ENCODE measurements at places on chromosomes 4 and X. TPM values are rescaled to one million over a fixed set of nuclear protein-coding genes. Genes with fewer than 3 reads are reported as not detected.

The BGN gene
- total RNA-seq, result 2.4 TPM

The HAND2 gene
- total RNA-seq, result 8.4 TPM

The PAK3 gene
- total RNA-seq, result 1.4 TPM

The CTAG1B gene
- total RNA-seq, result not detected

The IGSF1 gene
- total RNA-seq, result not detected

The LRP2BP gene
- 0.26 TPM for total RNA-seq

The NR3C2 gene
- 2.4 TPM for total RNA-seq

The TRPC5OS gene
- total RNA-seq, result not detected

The ADH1C gene
- 6.1 TPM for total RNA-seq

The ABLIM2 gene
- total RNA-seq, result 0.09 TPM

The SCD5 gene
- 11.6 TPM for total RNA-seq

The CSAG3 gene
- total RNA-seq, result not detected

The PAGE3 gene
- total RNA-seq, result not detected

The TRIM60 gene
- total RNA-seq, result not detected

The FGB gene
- not detected for total RNA-seq

The CCDC149 gene
- 10.1 TPM for total RNA-seq

The ATP7A gene
- total RNA-seq, result 27.9 TPM

The SLC2A9 gene
- total RNA-seq, result 2.5 TPM

The UGT8 gene
- total RNA-seq, result not detected

The JADE1 gene
- 23.2 TPM for total RNA-seq

The ETDB gene
- not detected for total RNA-seq

The SOX3 gene
- not detected for total RNA-seq

The CPLX1 gene
- not detected for total RNA-seq

The PASD1 gene
- total RNA-seq, result not detected

The SLC10A4 gene
- not detected for total RNA-seq

The CFAP99 gene
- total RNA-seq, result not detected

The FAM184B gene
- total RNA-seq, result not detected

The G6PD gene
- 153 TPM for total RNA-seq

The PDE5A gene
- 314 TPM for total RNA-seq

The BEND4 gene
- not detected for total RNA-seq

The MAGEA2B gene
- total RNA-seq, result not detected

The IKBKG gene
- total RNA-seq, result 16.8 TPM

The RTL3 gene
- total RNA-seq, result not detected

The PABPC1L2A gene
- total RNA-seq, result not detected

The NHS gene
- total RNA-seq, result 2.0 TPM

The NWD2 gene
- under 0.01 TPM for total RNA-seq

The CENPI gene
- 4.7 TPM for total RNA-seq

The EVC2 gene
- total RNA-seq, result 15.9 TPM

The SPIN2A gene
- 2.4 TPM for total RNA-seq

The POU3F4 gene
- not detected for total RNA-seq

The SRPX gene
- 329 TPM for total RNA-seq

The PSAPL1 gene
- total RNA-seq, result not detected

The PLAC1 gene
- 0.26 TPM for total RNA-seq

The AMMECR1 gene
- total RNA-seq, result 6.4 TPM

The MGAT4D gene
- not detected for total RNA-seq

The SMIM31 gene
- total RNA-seq, result not detected

The FMR1NB gene
- total RNA-seq, result not detected

The XAGE2 gene
- total RNA-seq, result not detected

The FSTL5 gene
- not detected for total RNA-seq

The AR gene
- total RNA-seq, result 4.7 TPM

The PRKG2 gene
- 20.3 TPM for total RNA-seq

The PDGFC gene
- total RNA-seq, result 39.4 TPM

The ZNF827 gene
- total RNA-seq, result 3.6 TPM

The EDNRA gene
- total RNA-seq, result 18.7 TPM

The ZIC3 gene
- total RNA-seq, result not detected

Measured in bronchial smooth muscle cell (primary cell).